ENCODE measurements at places on chromosomes 5 and 9.

GRCh38 chr9:123568691-123569688 lies 213.0 kb downstream of the CRB2 start:
- no peak for DNase-seq

- DNase-seq = no peak
Observed at GRCh38 chr9:36443581-36443980, 43.5 kb upstream of the RNF38 start.

GRCh38 chr5:2813678-2814077 lies 62.2 kb upstream of the IRX2 start:
- no peak for DNase-seq

DNA sequence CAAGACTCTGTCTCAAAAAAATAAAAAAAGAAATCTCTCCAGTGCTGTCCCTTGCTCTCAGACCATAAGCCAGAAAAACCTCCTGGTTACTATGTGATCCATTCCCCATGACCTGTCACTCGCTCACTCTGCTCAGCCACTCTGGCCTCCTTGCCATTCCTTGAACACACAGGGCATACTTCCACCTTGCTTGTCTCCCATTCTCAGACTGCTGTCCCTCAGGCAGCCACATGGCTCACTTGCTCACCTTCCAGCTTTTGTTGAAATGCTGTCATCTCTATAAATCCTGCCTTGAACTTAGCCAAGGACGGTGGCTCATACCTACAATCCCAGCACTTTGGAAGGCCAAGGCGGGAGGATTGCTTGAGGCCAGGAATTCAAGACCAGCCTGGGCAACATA lies 82.9 kb downstream of the UGCG start:
- DNase-seq = no peak

DNA sequence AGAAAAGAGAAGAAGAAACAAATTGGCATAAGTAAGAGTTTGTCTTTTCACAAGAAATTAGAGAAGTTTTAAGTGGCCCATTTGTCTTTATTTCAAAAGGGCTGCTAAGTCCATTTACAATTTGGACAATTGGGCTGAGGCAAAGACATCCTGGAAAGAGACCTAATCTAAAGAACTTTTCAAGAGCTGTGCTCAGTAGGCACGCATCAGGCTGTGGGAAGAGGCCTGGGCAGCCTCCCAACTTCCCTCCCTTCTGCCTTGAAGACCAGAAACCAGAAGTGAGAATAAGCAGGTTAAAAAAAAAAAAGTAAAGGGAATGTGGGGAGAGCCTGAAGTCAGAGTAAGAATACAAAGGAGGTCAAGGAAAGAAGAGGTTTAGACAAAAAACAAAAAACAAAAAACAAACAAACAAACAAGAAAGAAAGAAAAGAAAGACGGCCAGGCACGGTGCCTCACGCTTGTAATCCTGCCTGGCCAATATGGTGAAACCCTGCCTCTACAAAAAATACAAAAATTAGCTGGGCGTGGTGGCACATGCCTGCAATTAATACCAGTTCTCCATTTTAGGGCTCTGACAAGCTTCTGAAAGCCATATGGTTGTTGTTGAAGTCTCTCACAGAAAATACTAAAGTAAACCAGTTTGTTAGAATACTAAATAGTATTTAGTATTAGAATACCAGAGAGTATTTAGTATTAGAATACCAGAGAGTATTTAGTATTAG lies 48.0 kb upstream of the CEP78 start:
- DNase-seq = no peak

GRCh38 chr9:7234144-7234543 lies 476.4 kb downstream of the KDM4C start:
- peak; percentile 79 for DNase-seq

DNA sequence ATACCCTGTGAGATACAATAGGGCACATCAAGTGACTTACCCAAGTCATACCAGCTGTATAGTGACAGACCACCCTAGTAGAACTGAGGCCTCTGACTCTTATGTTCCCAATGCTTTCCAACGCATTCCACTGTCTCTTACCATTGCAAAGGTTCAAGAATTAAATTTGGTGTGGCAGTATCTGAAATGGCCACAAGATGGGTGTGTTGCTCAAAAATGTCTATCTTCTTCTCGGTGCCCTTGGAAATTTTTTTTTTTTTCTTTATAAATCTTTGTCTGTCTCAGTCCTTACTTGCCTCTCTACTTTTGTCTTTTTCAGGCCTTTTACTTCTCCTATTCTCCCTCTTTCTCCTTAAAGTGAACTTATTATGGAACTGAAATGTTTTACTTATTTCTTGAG lies 48.4 kb downstream of the GPR21 start:
- DNase-seq = peak; percentile 75

GRCh38 chr5:111993242-111993641 lies 236.2 kb upstream of the NREP start:
- DNase-seq = no peak

DNA sequence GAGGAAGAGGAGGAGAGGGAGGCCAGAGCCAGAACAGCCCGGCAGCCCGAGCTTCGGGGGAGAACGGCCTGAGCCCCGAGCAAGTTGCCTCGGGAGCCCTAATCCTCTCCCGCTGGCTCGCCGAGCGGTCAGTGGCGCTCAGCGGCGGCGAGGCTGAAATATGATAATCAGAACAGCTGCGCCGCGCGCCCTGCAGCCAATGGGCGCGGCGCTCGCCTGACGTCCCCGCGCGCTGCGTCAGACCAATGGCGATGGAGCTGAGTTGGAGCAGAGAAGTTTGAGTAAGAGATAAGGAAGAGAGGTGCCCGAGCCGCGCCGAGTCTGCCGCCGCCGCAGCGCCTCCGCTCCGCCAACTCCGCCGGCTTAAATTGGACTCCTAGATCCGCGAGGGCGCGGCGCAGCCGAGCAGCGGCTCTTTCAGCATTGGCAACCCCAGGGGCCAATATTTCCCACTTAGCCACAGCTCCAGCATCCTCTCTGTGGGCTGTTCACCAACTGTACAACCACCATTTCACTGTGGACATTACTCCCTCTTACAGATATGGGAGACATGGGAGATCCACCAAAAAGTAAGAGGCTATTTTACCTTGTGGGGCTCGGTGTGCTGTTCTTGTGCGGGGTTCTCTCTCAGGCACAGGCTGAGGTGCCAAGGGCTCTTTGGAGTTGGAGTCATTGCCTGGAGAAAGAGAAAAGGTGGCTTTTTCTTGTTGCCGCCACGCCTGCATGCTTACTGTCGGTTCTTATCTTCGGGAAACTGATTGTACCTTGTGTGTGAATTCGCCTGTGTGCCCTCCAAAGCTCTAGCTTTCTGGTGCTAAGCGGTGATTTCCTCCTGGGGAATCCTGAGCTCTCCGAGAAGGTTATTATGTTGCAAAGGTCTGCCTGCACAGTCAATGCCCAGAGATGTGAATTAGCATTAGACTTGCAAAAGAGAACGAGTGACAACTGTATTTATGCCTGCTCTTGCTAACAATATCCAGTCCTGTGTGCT lies at the start of gene ISL1:
TSS of gene ISL1 (plus strand) at position 318 of the 991 bp plus-strand sequence. CDS start at position 542, 224 bp downstream.
- peak; percentile 21 for DNase-seq

GRCh38 chr5:39021413-39021812 lies 52.8 kb downstream of the RICTOR start:
- DNase-seq = no peak

DNA sequence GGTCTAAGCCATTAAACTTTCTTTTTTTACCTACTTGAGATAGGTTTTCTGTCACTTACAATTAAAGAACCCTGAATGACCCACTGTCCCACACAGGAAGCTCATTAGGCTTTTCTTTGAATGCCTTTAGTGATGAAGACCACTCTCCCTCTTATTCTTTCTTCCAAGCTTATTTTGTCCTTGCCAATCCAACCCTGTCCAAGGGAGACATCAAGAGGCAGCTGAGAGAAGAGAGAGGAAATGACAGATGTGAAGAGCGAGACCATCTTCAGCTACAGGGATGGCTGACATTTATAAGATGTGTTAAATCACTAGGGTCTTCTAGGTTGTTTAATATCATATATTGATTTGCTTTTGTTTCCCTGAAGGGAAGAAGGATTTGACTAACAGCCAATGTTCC lies 133.5 kb downstream of the FAM114A2 start:
- no peak for DNase-seq

- DNase-seq = peak; percentile 55
Observed at GRCh38 chr9:21994556-21995005, at the start of gene CDKN2B-AS1. Gene CDKN2B-AS1, plus strand, starts transcription at chr9:21994791.

DNA sequence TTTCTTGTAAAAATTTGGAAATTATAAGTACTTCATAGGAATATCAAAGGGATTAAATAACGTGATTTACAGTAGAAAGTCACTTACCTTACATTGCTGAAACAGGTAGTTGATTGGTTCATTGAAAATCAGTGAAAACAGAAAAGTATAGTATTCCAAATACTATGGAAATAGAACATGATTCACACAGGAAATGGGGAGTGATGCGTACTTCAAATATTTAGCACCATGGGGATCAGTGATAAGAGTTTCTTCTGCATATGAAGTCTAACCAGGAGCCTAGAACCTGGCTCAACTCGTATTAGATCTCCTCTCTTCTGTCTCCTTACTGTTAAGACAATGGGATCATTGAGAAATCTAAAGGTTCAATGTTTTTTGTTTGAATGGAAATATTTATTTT lies 133.3 kb downstream of the FAM174A start:
- no peak for DNase-seq

DNA sequence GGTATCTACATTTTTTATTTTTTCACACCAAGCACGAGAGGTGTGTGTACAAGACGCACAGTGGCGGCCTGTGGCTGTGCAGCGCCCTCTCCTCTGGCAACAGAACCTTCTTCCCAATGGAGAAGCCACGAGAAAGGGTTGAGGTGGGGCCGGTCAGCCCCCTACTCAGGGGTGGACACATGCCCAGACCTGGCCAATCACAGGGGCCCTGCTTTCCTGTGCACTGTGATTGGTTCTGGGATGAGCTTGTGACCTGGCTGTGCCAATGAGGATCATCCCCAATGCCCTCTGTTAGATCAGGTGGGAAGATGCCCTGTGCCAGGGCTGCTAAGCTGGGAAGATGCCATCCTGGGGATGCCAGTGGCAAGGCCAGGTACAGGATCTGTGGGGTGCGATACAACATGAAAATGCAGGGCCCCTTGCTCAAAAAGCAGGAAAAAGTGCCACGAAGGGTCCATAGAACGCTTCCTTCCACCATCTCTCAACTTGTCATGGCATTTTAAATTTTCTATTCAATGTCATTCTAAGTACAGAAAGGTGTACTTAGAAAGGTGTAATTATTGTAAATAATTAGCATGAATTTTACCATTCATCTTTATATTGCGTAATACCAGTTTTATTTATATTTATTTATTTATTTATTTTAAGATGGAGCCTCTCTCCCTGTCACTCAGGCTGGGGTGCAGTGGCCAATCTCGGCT lies 15.4 kb downstream of the IER5L start:
- DNase-seq = no peak

- DNase-seq = no peak
Observed at GRCh38 chr9:128555180-128555721, 2.9 kb downstream of the SPTAN1 start.

DNA sequence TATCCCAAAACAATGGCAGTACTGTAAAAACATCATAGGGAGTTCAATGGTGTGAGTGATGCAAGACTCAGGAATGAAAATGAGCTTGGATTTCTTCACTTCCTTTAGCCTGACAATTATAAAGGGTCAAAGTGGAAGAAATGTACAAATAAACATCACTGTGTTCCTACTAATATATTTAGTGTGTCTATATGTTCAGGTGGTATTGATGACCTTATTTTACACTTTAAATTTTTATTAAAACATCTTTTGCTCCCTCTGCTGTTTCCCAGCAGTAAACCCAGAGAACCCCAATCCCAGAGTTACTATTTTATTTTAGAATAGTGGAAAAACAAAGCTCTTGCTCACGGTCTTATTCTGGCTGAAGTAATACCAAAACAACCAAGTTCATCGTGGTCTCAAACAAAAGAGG lies 2.0 kb downstream of the LOX start:
- DNase-seq = no peak

- no peak for DNase-seq
Observed at GRCh38 chr9:82488313-82489200, 500.0 kb downstream of the SPATA31D1 start.

DNA sequence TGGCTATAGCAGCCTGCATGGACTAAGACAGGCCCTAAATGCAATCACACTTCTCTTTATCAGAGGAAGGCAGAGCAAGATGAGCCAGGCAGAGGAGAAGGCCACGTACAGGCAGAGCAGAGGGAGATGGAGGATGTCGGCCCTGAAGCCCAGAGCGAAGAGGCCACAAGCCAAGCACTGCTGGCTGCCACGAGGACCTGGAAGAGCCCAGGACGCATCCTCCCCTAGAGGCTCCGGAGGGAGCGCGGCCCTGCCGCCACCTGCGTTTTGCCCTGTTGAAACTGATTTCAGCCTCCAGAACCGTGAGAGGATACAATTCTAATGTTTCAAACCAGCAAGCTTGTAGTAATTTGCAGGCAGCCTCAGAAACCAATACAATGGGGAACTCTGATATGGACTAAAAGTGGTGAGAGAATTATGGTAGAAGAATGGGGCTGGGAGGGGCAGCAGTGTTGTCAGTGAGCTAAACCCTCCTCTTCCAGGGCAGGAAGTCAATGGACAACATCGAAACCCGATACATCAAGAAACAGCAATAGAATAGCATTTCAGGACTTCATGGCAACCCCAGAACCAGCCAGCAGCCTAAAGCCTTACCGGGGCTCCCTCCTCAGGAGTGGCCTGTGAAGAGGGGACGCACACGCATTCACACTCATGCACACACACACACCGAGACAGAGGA lies 32.6 kb downstream of the ADAMTS2 start:
- DNase-seq = no peak

DNA sequence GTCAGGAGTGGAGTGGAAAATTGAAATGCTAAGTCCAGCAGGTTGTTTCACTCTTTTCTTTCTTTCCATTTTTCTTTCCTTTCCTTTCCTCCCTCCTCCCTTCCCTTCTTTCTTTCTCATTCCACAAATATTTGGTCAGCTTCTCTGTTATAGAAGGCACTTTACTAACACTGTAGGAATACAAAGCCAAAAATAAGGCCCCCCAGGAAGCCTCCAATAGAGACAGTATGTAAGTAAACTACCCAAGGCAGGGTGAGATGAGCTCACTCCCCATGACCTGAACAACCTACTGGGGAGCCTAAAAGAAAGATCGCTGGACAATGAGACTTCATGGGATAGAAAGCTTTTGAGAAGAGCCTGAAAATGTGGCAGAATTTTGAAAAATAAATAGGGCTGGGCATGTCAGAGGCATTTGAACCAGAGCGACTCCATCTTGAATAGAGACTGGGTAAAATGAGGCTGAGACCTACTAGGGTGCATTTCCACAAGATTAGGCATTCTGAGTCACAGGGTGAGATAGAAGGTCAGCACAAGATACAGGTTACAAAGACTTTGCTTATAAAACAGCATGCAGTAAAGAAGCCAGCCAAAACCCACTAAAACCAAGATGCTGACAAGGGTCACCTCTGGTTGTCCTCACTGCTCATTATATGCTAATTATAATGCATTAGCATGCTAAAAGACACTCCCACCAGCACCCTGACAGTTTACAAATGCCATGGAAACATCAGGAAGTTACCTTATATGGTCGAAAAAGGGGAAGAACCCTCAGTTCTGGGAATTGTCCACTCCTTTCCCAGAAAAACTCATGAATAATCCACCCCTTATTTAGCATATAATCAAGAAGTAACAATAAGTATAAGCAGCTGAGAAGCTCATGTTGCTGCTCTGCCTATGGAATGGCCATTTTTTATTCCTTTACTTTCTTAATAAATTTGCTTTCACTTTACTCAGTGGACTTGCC lies 158.9 kb upstream of the EGFLAM start:
- no peak for DNase-seq

- no peak for DNase-seq
Observed at GRCh38 chr5:156641686-156642085, 208.4 kb upstream of the PPP1R2B start.

All from hematopoietic multipotent progenitor cell treated with erythropoietin and hydrocortisone succinate and interleukin-3 and kit ligand, for 6 days (in vitro differentiated cells).